ENCODE measurements at places on chromosomes 16 and 17. TPM values are rescaled to one million over a fixed set of nuclear protein-coding genes. Genes with fewer than 3 reads are reported as not detected.

TBC1D3L gene
- total RNA-seq, result 14.0 TPM

GRCh38 chr16:24800586-24800985 lies 45.2 kb upstream of the SLC5A11 start:
- no peak for DNase-seq

CCL8 gene
- total RNA-seq, result not detected

DNA sequence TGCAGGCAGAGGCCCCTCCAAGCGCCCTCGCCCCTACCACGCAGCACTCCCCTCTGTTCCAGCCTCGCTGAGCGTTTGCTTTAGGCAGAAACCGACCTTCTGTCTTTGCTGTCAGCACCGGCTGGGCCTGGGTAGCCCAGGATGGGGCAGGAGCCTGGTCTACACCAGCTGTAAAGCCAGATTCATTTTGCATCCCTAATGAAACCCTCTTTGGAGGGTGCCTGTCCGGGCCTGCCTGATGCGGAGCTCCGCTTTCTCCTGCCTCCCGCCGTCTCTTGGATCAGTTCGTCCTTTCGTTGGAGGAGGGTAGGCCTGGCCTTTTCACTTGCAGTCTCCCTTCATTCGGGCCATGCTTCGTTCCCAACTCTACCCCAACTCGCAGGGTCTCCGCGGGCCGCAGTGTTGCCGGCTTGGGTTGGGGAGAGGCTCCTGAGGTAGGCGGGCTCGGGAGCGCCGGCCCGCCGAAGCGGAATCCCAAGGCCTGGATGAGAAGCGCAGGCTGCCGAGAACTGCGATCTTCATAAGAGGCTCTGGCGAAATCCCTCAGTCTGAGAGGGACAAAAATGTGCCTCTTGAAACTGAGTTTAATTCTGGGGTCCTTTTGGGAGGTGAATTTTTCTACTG lies 4.8 kb upstream of the HOXB8 start:
- DNase-seq, result no peak

DNA sequence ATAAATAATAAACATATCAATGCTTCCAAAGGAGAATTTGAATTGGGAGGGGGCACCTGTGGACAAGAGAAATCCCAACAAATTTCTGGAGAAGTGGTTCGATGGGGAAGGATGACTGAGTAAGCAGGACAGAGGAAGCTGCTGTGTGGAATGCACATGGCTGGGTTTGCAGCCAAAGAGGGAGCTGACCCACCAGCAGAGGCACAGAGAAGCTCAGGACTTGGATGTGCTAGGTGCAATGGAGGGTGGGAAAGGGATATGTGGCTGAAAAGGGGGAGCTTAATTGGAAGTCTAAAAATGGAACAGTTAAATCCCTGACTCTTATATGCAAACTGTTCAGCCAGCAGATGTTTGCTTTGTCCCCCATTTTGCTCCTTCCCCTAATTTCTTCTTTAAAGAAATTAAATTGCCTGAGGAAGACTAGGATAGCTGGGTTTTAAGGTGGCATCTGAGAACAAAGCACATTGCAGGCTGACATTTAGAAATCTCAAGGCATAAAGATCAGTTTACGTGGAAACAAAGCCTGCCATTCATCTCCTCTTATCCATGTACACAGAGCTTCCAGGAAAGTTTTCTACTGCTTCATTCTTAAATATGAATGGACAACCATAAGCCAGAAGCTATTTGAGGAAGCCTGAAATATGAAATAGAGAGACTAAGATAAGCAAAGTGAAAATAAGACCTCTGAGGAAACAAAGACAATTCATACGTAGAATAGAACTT lies 23.0 kb upstream of the TNS4 start:
- no peak for DNase-seq

- peak; percentile 61 for DNase-seq
Measured at GRCh38 chr17:77434136-77435114, 293.7 kb downstream of the SEC14L1 start.

FAAP100 gene
- 43.1 TPM for total RNA-seq

DNA sequence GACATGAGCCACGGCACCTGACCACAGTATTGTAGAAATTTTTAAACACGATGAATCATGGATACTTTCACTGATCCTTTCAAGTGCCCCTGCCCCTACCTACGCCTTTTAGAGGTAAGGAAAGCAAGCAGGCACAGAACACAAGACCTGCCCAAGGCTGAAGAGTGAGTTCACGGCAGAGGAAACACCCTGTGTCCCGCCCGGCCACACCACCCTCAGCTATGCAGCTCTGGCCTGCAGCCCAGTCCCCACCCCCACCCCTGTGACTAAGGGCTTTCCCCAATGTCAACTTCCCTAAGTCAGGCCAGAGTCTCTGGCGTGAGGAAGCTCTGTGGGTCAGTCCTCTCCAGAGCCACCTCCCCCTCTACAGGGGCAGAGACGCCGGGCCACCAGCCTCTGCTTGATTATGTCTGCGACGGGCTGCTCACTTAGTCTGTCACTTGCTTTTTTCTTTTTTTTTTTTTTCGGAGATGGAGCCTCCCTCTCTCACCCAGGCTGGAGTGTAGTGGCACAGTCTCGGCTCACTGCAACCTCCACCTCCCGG lies 8.4 kb downstream of the SLC16A5 start:
- no peak for DNase-seq

DNA sequence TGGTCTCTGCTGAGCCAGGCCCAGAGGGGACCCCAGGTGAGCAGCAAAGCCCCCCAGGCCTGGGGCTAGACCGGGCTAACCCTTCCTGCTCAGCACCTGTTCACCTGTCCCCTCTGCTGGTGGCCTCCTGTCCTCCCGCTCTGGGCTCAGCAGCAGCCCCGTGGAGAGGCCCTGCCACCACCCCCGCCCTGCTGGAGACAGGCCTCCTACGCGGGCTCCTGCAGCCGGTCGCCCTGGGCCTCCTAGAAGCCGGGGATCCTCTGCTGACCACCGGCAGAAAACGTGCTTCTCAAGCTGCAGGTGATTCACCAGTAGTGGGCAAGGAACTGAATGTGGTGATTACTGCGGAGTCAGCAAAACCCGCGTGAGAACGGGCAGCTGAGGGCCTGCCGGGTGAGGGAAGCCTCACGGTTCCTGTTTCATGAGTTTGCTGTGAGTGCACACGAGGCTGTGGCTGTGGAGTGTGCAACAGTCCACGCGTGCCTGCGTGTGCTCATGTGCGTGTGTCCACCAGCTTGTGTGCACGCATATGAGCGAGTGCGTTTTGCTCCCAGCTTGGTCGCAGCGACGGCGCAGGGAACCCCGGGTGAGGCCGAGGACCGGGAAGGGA lies 792 bp downstream of the SECTM1 start:
- DNase-seq, result no peak

CEMP1 gene
- 1.1 TPM for total RNA-seq

SERPINF2 gene
- 0.33 TPM for total RNA-seq

ACSF2 gene
- total RNA-seq, result 45.0 TPM

DNA sequence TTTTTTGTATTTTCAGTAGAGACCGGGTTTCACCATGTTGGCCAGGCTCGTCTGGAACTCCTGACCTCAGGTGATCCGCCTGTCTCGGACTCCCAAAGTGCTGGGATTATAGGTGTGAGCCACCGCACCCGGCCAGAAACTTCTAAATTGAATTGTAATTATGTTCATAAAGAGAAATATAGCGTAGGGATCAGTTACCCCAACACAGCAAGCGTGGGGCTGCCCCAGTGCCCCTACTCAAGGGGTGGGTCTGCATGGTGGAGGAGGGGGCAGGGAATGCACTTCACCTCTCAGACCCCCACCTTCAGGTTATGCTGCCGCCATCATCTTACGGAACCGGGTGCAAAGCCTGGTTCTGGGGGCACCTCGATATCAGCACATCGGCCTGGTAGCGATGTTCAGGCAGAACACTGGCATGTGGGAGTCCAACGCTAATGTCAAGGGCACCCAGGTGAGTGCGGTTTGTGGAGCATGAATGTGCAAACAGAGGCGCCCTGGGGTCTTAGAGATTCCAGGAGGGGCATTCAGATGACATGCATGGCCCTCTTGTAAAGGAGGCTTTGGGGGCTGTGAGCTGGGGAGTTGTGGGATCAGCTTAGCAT lies 18.0 kb downstream of the ITGAM start:
- DNase-seq, result no peak

GAS7 gene
- 2.8 TPM for total RNA-seq

DNA sequence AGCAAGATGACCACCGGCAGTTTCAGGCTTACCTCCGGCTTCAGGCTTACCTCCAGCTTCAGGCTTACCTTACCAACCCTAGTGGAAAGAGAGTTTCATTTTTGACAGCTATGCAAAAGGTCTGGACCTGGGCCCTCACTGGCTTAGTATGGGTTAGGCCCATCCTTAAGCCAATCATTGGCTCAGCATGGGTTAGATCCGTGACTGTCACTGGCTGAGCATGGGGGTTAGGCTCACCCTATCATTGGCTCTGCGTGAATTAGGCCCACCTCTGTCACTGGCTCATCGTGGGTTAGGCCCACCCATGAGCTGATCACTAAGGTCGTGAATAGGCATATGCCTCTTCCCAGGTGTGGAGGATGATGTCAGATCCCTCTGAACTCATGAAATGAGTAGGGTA lies 8.1 kb downstream of the NDE1 start:
- DNase-seq, result no peak

DNA sequence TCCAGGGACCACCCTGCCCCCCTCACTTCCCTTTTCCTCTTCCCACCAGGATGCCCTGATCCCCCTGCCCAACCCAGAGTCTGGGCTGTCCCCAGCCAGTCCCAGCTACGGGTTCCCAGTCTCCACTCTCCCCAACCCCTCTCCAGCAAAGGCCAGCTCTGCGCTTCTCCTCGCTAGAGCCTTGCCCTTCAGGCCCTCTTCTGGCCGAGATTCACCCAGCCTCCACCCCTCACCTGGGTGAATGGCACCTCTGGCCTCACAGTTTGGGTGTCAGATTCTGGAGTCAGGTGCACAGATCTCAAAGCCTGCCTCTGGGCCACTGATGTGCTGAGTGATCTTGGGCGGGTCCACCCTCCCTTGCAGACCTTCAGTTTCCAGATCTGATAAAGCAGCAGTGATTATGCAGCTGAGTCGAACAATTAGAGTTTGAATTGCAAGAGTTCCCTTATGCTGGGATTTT lies 185.6 kb upstream of the TNRC6C start:
- no peak for DNase-seq

SLC25A11 gene
- 67.6 TPM for total RNA-seq

DNA sequence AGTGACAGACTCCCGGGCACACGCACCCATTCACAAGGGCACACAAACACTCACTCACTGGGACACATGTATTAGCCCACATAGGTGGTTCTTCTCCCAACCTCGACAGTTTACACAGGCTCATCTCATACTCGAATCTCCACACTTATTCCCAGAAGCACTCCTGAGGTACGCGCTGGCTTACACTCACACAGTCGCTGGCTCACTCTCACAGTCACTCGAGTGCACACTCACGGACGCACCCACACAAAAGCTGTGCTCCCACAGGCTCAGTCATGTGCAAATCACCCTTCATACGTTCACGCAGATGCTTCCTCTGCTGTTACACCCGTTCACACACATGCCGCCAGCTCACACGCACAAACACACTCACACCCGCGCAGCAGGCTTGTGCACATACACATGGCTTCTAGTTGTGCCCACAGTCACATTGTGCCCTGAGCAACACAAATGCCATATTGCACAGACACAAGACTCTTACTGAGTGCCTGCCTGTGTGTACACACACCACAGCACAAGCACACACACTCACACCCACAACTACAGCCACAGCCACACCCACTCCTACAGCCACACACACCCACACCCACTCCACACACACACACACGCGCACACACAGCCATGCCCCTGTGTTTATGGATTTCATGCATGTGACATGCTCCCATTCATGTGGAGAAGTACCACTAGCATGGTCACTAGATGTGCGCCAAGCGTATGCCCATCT lies 8.4 kb upstream of the PRR29 start:
- DNase-seq, result no peak

DNA sequence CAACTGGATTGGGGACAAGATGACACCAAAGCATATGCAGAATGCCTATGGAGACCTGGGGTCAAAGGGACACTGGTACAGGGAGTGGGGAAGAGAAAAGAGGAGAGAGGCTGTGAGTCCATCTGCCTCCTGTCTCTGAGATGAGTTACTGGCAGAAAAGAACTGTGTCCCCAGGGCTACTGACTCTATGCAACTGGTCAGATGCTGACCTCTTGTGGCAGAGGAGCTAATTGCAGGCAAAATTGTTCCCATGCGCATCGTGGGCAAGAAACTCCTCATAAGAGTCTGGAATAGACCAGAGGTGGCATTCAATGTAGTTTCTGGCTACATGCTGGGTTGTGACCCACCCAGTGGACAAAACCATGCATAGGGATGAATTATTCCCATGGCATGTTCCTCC lies 26.1 kb upstream of the MLKL start:
- no peak for DNase-seq

KRTAP4-6 gene
- total RNA-seq, result not detected

- no peak for DNase-seq
Measured at GRCh38 chr17:29474297-29474696, 84.1 kb downstream of the TAOK1 start.

- DNase-seq, result peak; percentile 48
Measured at GRCh38 chr16:1105888-1106620, 10.0 kb upstream of the C1QTNF8 start.

PPY gene
- not detected for total RNA-seq

SPEM2 gene
- not detected for total RNA-seq
